ENCODE measurements at places on chromosomes 3 and 15.

- DNase-seq = no peak
Measured at GRCh38 chr3:71789922-71790321, 5.0 kb upstream of the PROK2 start.

- DNase-seq = no peak
Measured at GRCh38 chr15:64161688-64162477, 939 bp downstream of the PPIB start.

DNA sequence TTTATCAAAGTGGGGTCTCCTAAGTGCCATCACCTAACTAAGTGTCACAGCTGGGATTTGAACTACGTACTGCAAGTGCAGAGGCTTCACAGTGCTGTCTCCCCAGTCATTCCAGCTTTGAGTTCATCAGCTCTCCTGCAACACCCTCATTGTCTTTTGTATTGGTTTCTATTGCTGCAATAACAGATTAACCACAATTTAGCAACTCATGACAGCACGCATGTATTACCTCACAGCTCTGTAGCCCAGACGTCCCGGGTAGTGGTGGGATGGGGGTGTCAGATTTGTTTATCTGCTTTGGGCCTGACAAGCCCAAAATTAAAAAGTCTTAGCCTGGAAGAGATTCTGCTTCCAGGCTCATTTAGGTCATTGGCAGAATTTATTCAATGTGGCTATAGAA, 220.5 kb upstream of the LRRN1 start:
- no peak for DNase-seq

DNA sequence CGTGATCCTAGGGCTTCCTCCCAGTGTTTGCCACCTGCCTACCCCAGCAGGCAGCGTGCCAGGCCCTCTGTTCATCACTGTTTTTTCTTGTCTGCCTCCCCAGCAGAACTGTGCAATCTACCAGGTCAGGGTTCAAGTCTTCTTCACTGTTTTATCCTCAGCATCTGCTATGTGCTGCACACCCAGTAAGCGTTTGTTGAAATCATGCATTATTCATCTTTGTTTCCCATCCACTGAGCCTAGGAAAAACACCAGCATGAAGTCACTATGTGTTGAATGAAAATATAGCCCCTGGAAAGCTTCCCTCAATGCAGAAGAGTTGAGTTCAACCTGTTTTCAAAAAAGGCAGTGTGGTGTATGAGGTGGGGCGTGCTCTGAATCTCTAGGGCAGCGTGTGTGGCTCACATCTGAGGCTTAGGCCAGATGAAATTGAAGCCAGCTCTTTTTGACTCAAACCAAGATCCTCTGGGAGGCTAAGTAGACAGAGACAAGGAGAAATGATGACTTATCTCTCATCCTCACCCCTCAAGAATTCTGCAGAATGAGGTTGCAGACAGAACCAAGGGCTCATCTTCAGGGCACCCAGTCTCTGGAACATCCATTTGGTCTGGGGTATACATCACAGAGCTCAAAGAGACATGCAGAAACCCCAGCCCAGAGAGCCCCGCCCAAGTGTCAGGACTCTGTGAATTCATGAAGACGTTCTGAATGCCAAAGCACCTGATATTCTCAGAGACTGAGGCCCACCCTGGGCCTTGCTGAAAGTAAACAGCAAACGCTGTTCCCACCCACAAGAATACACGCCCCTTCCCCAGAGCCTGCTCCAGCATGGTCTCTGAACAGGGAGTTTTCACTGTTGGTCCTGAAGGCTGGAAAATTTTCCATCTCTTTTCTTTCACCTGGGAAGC, 5.7 kb upstream of the CAV3 start:
- no peak for DNase-seq

GRCh38 chr15:91592567-91592966, 260.9 kb upstream of the SLCO3A1 start:
- no peak for DNase-seq

GRCh38 chr3:16790432-16791400, 94.0 kb upstream of the PLCL2 start:
- no peak for DNase-seq

DNA sequence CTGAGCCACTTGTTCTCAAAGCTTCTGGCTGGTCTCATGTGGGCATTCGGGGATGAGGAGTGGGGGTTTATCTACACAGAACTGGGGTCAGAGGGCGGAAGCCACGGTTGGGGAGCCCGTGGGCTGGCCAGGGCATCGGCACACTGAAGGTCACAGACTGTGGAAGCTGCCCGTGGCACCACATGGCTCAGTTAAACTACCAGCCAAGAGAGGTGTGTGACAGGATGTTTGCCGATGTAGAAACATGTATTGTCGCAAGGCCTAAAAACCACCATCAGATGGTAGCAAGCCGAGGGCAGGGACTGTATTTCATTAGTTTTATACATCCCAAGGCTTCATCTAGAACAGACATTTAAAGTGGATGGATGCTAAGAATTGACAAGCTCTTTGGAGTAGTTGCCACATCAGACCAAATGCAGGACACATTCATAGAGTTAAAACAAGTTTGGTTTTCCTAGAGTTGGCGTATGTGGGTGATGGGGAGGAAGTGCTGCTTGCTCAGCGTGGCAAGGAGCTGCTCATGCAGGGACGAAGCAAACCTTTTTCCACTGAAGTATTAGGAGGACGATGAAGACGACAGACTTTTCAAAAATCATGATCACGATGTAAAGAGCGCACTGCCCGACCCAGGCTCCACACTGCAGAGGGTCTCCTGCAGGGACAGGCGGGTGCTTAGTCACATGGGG, 9.6 kb upstream of the MUSTN1 start:
- no peak for DNase-seq

GRCh38 chr3:123122525-123123315, 55.9 kb downstream of the PDIA5 start:
- DNase-seq = no peak

- DNase-seq = no peak
Measured at GRCh38 chr3:82031596-82031995, 270.2 kb upstream of the GBE1 start.

DNA sequence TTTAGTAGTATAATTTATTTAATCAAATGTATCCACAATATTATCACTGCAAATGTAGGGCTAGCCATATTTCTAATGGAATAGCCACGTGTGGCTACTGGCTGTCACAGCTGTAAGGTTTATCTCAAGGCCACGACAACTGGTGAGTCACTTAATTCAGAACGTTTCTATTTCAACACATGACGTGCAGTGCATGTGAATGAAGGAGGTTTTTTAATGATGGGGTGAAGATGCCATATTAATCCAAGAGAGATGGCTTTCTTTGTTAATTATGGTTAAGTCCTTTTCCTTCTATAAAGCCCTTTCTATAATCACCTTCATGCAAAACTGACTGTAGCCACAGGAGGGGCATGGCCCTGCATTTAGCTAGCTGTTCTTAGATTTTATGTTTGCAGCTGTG, 212.0 kb downstream of the FEZF2 start:
- DNase-seq = no peak

GRCh38 chr15:55884223-55884622, 109.2 kb downstream of the NEDD4 start:
- no peak for DNase-seq

DNA sequence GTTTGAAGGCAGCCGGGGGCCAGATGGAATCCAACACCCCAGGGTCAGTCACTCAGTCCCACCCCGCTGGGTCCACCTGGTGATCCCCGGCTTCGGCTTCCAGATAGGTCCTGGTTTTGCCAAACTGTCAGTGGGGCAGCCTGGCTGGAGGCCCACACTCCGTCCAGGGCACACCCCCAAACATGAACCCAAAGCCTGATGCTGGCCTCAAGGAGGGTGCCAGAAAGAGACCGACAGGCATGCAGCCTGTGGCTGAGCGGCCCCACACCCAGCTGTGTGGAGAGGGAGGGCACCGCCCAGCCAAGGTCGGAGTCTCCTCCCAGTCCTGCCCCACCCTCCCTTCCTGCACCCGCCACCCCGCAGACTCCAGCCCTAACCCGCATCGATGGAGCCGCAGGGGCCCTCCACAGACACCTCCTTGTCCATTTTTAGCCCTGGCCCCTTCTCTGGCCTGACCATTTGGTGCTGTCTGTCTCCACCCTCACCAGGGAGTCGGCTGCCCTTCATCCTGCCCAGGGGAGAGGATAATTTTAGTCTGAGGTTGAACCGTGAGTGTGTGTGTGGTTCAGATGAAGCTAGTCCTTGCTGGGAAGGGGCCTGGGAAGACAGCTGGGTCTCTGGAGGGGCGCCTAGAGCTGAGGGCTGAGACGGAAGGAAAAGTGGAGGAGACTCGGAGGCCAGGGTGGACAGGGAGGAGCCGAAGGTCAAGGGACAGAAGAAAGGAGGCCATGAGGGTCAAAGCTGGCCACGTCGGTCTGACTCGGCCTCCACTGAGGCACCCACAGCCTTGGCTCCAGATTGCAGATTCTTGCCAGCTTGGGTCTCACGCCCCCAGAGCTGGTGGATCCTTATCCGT, 23.1 kb downstream of the TNK2 start:
- DNase-seq = no peak

- DNase-seq = no peak
Measured at GRCh38 chr3:42051384-42052131, 39.6 kb upstream of the TRAK1 start.

DNA sequence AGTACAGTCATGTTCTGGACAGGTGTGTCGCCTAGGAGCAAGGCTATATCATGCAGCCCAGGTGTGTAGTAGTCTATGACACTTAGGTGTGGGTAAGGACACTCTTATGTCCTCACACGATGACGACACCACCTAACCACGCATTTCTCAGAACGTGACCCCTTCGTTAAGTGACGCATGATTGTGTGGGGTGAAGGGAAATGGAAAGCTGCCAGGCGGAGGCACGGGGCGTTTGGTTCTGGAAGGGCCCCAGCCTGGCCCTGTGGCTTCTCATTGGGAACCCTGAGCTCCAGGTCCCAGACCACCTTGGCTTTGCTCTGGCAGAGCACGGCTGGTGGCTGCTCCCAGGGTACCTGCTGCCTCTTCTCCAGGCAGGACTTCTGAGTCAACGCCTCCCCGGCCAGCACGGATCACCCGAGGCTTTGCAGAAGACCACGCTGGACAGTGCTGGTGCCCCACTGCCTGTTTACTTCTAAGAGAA, 39.3 kb downstream of the FBLN2 start:
- DNase-seq = no peak

DNA sequence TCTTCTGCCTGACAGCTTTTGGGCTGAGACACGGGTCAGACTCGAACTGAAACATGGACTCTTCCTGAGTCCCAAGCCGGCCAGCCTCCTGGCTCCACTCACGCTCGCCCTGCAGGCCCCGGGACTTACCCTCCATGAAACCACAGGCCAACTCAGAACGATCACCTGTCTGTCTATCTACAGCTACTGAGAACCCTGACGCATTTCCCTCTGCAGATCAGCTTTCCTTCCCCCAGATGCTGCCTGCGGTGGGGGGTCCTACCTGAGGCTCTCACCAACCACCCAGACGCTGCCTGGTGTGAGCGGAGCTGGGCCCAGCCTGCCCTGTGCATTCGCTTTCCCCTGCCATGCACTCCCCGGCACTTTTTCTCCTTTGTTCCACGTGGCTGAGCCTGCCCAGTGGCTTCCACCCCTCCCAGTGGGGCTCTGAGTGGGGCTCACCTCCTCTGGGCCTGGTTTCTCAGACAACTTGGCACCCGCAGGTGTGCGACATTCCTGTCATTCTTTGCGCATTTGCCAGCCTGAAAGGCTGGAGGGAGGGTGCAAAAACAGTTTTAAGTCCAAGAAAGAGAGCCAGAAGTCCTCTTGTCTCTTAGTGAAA, 60.2 kb downstream of the PLXNA1 start:
- peak; percentile 44 for DNase-seq

GRCh38 chr3:142597906-142598305, 1.7 kb downstream of the PLS1 start:
- DNase-seq = no peak

DNA sequence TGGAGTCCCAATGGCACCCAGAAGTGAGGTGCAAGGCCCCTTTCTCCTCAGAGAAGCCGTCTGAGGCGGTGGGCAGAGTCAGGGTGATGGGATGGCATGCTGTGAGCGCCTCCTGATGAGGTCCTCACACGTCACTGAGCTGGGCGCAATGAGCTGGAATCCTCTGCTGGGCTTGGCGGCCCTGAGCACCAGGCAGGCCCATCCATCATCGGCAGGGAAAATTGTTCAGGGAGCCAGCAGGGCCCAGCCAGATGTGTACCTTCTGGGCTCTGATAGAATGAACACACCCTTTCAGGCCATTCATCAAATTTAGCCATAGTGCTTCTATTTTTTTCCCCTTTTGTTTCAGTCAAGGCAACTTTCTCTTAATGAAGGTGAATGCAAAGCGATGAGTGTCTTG, 43.7 kb downstream of the FAM3D start:
- no peak for DNase-seq

GRCh38 chr15:80418892-80419537, 14.8 kb downstream of the ARNT2 start:
- no peak for DNase-seq

DNA sequence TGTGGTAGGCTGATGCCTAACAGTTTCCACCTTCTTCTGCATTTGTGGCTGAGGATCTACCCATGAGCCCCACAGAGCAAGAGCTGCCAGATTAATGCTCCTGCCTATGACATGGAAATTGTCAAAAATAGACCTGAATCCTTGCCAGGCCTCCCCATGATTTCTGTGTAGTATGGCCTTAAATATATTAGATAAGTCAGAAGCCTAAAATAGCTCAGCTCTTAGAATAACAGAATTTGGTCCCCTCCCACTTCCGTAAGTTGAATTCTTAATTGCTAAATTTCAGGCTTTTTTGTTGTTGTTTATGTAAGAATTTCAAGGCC, 129.0 kb downstream of the SERPINI1 start:
- DNase-seq = no peak

DNA sequence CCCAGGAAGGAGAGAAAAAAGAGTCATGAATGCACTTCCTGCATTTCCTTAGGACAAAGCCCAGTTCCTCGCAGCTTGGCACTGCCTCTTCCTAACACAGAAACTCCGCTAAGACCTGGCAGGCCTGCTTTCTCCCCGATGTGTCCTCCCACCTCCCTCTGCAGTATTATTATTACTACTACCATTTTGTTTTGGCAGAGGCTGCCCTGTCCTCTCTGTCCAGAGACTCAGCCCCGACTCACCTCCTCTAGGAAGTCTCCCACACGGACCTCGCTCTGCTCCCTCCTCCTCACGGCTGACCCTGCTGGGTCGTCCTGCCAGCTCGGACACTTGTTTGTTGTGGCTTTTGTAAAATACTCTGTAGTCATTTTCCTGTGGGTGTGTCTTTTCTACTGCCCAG, 107.2 kb upstream of the HACD2 start:
- no peak for DNase-seq

GRCh38 chr15:75671730-75672602, 24.3 kb downstream of the SNX33 start:
- DNase-seq = no peak
